Stimulated activated CD8-positive, alpha-beta memory T cell treated with anti-CD3 and anti-CD28 coated beads, Interleukin-7, amount 100 ng/mL, for 24 hours (primary cell): ENCODE measurements at places on chromosomes 2 and 18.

DNA sequence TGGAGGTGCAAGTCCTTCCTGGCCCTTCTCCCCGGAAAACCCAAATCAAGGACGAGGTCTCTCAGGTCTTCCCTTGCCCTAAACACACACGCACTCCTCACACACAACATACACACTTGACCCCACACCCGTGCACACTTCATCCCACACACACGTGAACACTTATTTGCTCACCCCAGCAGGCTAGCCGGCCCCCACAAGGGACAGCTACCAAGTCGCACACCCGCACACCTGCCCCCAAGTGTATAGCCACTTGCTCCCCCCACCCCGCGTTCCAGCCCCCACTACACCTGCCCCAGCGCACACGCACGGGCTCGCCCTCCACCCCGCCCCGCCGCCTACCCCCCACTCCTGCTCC lies 359 bp downstream of the TGFBRAP1 start:
- no peak for DNase-seq

GRCh38 chr2:45436456-45436855 lies 174.6 kb downstream of the SRBD1 start:
- no peak for DNase-seq

GRCh38 chr18:7452331-7452730 lies 114.8 kb upstream of the PTPRM start:
- DNase-seq, result no peak

DNA sequence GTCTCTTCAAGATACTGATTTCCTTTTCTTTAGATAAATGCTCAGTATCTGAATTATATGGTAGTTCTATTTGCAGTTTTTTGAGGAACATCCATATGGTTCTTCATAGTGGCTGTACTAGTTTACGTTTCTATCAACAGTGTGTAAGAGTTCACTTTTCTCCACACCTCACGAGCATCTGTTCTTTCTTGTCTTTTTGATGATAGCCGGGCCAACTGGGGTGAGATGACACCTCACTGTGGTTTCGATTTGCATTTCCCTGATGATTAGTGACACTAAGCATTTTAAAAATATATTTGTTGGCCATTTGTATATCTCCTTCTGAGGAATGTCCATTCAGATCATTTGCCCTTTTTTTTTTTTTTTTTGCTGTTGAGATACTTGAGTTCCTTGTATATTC lies 458.8 kb downstream of the SETBP1 start:
- DNase-seq, result no peak

DNA sequence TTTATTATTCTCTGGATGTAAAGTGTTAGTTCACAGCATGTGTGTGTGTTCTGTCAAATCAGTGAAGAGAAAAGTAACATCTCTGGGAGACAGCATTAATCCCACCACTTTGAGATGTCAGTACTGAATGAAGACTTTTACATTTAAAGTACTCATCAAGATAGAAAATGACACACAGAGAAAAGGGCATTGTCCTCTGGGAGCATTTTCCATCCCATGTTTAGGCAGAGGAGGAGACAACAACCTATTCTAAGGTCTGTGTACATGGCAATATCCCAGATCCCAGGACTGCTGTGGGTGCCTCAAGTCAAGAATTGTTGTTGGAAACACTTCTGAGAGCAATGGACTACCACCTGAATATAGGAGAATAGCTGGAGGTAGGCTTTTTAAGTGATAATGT lies 201.5 kb downstream of the PPP1R1C start:
- DNase-seq, result no peak

GRCh38 chr2:178386986-178387597 lies 63.9 kb downstream of the PRKRA start:
- DNase-seq, result no peak

- DNase-seq, result no peak
Observed at GRCh38 chr2:20447437-20448245, 767 bp downstream of the RHOB start.

DNA sequence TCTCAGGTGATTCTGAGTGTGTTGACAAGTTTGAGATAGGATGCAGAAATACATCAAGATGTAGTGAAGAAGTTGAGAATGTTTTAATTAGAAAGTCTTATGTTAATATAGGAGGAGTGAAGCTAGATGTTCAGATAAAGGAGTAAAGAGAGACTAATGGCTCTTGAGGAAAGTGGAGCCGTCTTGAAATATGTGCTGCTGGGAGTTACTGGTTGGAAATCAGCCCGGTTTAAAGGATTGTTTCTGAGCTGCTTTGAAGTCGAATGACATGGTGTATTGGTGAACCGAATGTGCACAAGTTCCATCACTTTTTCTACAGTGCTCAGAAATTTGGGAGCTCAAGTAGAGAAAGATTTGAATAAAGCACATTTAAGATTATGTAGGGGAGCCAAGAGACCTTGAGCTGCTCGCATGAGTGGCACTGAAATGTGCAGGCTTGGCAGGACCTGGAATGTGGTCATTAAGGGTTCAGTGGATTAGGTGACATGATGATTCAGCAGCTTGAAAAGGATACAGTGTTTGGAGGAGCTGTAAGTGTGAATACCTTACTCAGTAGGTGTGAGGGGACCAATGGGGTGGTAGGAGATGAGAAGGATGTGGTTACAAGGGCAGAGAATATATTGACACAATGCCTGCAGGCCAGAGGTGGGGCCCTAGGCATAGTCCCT lies 68.6 kb downstream of the CAB39 start:
- no peak for DNase-seq
